Lower lobe of right lung (tissue), 2 donors: ENCODE measurements at places on chromosomes 12 and 14. TPM values are rescaled to one million over a fixed set of nuclear protein-coding genes. Genes with fewer than 3 reads are reported as not detected.

DNA sequence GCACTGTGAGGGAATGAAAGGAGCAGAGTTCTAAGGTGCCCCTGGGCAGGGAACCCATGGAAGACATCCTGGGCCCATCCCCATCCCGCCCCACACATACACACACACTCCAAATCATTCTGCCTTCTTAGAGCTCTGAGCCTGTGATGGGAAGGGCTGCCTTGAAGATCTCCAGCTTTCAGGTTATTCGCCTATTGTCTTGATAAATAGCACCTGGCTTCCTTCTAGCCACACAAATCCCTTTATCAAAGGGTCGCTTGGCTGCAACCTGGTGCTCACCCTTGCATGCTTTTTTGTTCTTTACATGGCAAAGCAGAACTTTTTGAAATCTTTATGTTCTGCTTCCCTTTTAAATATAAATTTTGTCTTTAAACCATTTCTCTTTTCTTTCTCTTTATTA is 112.2 kb upstream of the TMTC1 start:
- no peak overlapping the region for H3K27ac ChIP-seq
- no peaks in the 10 kb centered on the region for H3K4me1 ChIP-seq
- no peak overlapping the region for H3K4me3 ChIP-seq
- no peaks in the 10 kb centered on the region for H3K36me3 ChIP-seq
- no peak for DNase-seq
- H3K27me3 ChIP-seq: no peaks in the 10 kb centered on the region

GRCh38 chr12:4855121-4855924 is 54.4 kb upstream of the KCNA1 start:
- H3K4me3 ChIP-seq: no peak overlapping the region
- H3K27ac ChIP-seq: no peak overlapping the region
- H3K27me3 ChIP-seq: peaks cover 20% of the 10 kb centered on the region
- DNase-seq: no peak

The PLCZ1 gene
- total RNA-seq: not detected

The B4GALNT3 gene
- total RNA-seq: 20.6 TPM
